ENCODE measurements at places on chromosomes 6 and 20. TPM values are rescaled to one million over a fixed set of nuclear protein-coding genes. Genes with fewer than 3 reads are reported as not detected.

RALGAPB gene
- 20.4 TPM for polyA plus RNA-seq

GHRH gene
- not detected for polyA plus RNA-seq

BCAS1 gene
- polyA plus RNA-seq = 8.2 TPM

LIN28B gene
- 0.04 TPM for polyA plus RNA-seq

ZFP57 gene
- not detected for polyA plus RNA-seq

C6orf163 gene
- 2.0 TPM for polyA plus RNA-seq

MICA gene
- 6.7 TPM for polyA plus RNA-seq

TFAP2D gene
- polyA plus RNA-seq = not detected

TIAM2 gene
- 13.6 TPM for polyA plus RNA-seq

GRCh38 chr6:114334237-114334636 lies 8.6 kb downstream of the HS3ST5 start:
- DNase-seq = no peak

- no peak for DNase-seq
Measured at GRCh38 chr6:149334682-149335160, 17.2 kb downstream of the TAB2 start.

- no peak for DNase-seq
Measured at GRCh38 chr6:66628917-66629316, 921.9 kb upstream of the EYS start.

DNA sequence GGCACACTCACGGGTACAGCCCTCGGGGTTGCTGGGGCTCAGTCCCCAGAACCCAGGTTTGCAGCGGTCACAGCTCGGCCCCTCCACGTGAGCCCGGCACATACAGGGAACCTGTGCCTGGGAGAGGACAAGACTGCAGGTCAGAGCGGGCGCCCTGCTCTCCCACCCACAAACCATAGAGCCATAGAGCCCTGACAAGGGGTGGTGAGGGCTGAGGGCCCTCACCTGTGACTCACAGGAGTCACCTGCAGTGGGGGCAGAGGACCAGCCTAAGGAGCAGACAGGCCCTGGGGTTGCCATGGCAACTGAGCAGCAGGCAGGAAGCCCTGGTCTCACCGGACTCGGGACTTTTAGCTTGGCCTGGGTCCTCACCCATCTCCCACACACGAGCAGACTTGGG lies 30.8 kb downstream of the LAMA5 start:
- no peak for DNase-seq

DNA sequence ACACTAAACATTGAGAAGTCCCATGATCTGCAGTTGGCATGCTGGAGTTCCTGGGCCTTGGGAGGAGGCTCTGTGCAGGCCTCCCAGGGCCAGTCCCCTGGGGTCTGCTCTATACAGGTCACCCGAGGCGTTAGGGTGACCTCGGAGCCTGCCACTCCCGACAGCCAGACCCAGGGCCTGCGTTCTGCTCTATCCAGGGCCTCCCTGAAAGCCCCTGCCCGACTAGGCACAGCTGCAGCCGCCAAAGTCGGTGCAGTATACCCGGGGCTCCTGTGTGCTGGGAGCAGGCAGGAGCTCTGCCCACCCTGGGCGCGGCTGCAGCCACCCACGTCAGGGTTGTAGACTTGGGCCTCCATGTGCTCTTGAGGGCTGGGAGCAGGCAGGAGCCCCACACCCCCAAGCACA lies 6.3 kb upstream of the OR14J1 start:
- no peak for DNase-seq

DNA sequence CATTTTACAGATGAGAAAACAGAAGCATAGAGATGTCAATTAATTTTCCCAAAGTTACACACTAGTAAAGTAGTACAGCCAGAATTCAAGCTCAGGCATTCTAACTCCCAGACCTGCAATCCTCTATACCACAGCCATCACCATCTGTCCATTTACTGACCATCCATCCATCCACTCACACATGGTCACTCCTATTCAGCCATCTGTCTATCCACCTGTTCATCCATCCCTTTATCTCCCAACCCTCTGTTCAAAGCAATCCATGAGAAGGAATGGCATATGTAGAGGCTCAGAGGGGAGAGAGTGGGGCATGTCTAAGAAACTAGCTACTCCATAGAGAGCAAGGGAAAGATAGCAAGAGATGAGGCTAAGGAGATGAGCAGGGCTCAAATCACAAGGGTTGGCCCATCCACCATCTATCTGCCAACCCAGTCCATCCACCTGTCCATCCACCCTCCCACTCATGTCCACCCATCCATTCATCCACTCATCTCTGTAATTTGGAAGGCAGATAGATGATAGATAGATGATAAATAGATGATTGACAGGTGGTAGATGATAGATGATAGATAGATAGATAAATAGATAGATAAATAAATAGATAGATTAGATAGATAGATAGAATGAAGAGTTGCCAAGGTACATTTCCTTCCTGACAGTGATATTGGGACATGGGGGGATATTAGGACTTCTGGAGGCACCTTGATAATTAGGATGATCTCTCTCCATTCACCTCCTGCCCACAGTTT lies 12.2 kb upstream of the C6orf132 start:
- no peak for DNase-seq

DNA sequence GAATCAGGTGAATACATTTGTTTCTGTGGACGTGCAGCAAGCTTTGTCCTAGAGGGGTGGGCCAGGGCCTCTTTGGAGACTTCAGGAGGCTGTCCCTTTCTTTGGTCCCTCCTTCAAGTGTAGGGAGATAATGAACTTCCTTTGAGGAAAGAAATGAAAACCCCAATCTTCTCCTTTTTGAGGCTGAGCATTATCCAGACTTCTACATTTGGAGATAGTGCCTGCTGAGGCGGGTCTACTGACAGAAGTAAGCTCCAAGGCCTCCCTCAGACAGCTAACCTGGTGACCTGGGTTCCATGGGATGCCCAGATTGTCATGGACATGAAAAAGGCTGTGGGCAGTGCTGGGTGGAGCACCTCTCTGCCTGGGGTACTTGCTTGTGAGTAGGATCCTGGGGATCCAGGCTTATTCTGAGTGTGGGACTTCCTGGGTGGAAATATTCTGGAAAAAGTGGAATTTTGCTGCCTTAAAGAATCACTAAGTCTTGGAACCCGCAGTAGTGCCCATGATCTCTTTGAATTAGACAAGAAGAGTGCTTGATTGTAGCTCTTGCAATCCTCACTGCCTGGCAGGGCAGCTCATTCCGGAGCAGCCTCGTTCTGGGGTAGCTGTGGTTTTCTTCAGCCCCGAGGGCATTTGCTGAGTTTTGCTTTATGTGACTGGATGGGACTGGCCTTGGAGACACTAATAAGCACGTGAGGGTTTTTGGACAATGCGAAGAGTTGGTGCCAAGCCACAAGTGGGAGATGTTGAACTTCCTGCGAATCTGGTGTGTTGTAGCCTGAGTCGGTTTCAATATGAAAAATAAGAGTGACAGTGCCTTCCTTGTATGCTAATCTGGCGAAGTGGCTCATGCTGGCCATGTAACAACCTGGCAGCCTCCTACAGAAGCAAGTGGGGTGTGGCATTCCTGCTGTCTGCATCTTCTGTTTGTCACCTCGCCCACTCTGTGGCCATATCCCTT lies 28.1 kb downstream of the SNRNP48 start:
- peak; percentile 25 for DNase-seq

- DNase-seq = no peak
Measured at GRCh38 chr6:44180886-44181285, 22.3 kb downstream of the CAPN11 start.

GRCh38 chr6:37517411-37517812 lies 17.7 kb upstream of the CCDC167 start:
- DNase-seq = no peak

GRCh38 chr6:88612631-88613030 lies 350.8 kb downstream of the RNGTT start:
- DNase-seq = no peak

DNA sequence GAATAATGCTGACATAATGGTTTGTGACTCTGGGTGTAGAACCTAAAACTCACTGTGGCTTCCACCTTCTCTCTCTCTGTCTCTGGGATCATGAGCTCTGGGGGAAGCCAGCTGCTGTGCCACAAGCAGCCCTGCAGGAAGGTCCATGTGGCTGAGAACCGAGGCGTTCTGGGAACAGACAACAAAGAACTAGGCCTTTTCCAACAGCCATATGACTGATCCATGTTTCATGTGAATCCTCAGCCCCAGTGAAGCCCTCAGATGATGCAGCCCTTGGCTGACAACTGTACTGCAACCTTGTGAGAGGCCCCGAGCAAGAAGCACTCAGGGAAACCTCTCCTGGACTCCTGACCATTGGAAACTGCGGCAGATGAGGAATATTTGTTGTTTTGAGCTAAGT lies 56.6 kb downstream of the HLA-G start:
- no peak for DNase-seq

GRCh38 chr6:129475477-129476247 lies 234.3 kb downstream of the ARHGAP18 start:
- DNase-seq = no peak

- DNase-seq = no peak
Measured at GRCh38 chr20:47667531-47668312, 117.6 kb downstream of the SULF2 start.

DNA sequence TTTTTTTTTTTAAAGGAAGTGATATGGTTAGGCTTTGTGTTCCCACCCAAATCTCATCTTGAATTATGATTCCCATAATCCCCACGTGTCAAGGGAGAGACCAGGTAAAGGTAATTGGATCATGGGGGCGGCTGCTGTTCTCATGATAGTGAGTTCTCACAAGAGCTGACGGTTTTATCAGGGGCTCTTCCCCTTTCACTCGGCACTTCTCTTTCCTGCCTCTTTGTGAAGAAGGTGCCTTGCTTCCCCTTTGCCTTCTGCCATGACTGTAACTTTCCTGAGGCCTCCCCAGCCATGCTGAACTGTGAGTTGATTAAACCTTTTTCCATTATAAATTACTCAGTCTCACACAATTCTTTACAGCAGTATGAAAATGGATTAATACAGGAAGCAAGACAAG lies 64.3 kb downstream of the ZFP64 start:
- no peak for DNase-seq

DNA sequence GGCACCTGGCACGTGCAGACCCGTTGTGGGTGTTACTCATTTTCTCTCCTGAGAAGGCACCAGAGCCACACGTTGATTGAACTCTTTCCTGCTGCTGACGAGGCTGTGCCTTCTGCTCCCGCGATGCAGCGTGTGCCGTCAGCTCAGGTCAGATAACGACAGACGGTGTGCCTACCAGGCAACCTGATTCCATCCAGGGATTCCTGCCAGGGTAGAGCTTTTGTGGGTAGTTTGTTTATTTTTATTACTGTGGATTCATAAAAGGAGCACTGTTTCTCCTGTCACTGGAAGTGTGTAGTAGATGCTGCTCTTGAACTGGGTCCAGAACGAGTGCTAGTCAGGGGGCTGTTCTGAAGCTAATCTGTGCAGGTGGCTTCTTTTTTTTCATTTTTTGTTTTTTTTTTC lies 20.7 kb downstream of the PRPF6 start:
- DNase-seq = no peak

GRCh38 chr20:41140226-41141133 lies 3.1 kb downstream of the PLCG1 start:
- DNase-seq = no peak

- DNase-seq = no peak
Measured at GRCh38 chr6:153662982-153663381, 376.1 kb upstream of the OPRM1 start.

DNA sequence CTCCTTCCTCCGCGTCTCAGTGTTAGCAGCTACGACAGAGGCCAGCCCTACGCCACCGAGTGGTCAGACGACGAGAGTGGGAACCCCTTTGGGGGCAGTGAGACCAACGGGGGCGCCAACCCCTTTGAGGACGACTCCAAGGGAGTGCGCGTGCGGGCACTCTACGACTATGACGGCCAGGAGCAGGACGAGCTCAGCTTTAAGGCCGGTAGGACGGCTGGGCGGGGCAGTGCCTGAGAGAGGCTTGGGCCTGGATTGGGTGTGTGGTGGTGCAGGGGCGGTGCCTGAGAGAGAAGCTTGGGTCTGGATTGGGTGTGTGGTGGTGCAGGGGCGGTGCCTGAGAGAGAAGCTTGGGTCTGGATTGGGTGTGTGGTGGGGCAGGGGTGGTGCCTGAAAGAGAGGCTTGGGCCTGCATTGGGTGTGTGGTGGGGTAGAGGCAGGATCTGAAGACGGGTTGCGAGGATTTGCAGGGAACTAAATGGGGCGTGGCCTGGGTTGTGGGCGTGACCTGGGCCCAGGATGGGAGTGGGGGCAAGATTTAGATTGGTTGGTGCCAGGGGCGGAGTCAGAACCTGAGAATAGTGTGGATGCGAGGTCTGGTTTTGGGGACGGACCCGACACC lies 24.4 kb downstream of the SPDEF start:
- peak; percentile 67 for DNase-seq

- DNase-seq = no peak
Measured at GRCh38 chr6:7528565-7528964, 12.9 kb upstream of the DSP start.

DNA sequence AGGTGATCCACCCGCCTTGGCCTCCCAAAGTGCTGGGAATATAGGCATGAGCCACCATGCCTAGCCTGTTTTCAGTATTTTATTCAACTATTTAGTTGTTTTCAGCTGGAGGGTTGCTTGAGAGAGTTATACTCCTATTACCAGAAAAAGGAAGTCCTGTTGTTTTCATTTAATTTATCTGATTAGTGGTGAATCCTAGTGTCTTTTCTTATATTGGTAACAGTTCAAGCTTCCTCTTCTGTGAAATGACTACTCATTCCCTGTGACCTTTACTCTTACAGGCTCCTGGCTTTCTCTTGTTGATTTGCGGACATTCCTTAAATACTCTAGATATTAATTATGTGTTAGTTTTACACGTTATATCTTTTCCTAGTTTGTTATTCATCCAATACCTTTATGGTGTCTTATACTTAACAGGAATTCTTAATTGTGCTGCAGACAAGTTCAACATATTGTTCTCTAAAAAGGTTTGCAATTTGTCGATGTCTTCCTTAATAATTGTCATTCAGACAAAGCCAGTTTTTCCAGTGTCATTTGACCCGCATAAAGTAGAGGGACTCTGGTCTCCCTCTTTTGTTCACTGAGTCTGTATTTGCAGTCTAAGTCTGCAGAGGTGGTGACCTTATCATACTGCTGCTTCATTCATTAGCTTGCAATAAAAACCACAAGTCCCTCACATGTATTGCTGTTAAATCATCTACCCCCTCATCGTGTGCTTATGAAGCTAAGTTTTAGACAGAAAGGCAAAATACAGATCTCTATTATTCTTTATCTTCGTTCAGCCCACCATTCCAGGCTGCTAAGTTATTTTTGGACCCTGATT lies 51.4 kb downstream of the ZBTB9 start:
- DNase-seq = no peak

DNA sequence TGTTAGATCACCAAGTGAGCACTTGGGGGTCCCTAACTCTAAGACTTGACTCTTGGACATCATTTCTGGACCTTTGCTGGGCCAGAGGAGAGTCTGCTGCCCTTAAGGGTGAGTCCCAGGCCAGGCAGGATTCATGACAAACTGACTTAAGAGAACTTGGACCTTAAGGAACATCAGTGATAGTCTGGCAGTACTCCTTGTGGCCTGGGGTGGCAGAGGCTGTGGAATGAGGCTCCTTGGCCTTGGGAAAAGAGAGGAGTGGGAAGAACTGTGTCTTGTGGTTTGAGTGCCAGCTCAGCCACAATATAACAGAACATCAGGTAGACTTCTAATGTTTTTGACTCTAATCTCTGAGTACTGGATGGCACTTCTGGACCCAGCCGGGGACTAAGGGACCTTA lies 478.7 kb downstream of the MEI4 start:
- DNase-seq = no peak

DNA sequence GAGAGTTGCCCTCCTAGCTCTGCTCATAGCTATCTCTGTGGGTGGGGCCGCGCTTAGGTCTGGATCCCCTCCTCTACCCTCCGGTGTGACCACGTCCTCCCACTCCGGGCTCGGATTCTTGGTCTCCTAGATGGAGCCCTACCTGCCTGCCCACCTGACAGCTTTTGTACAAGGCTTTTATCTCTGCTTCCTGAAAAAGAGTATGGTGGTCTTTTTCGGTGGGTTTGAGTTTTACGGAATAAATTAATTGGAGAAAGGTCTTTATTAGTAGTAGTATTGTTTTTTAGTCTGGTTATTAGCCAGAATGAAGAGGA lies 773 bp downstream of the SMAP1 start:
- DNase-seq = no peak
